ENCODE measurements at places on chromosomes 1 and 21. TPM values are rescaled to one million over a fixed set of nuclear protein-coding genes. Genes with fewer than 3 reads are reported as not detected.

GRCh38 chr1:9238550-9238949, 4.0 kb downstream of the H6PD start:
- DNase-seq, result peak; percentile 61

DNA sequence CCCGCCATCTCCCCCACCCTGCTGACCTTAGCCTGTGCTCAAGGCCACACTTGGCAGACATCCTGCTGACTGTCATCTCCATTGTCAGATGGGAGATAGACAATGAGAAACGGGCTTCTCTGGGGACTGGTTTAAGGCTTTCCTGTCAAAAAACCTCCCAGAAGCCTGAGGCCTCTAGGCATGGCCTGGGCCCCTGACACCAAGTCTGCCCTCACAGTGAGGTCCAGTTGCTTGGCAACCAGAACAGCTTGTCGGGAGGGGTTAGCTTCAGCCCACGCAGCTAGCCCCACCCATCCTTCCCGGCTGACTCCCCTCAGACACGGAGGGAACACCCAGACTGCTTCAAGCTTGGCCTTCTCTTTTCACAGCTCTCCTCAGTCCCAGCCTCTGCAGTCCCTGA, 11.0 kb downstream of the PLEKHA6 start:
- no peak for DNase-seq

- DNase-seq, result no peak
Observed at GRCh38 chr1:243469497-243469896, 213.7 kb downstream of the SDCCAG8 start.

DNA sequence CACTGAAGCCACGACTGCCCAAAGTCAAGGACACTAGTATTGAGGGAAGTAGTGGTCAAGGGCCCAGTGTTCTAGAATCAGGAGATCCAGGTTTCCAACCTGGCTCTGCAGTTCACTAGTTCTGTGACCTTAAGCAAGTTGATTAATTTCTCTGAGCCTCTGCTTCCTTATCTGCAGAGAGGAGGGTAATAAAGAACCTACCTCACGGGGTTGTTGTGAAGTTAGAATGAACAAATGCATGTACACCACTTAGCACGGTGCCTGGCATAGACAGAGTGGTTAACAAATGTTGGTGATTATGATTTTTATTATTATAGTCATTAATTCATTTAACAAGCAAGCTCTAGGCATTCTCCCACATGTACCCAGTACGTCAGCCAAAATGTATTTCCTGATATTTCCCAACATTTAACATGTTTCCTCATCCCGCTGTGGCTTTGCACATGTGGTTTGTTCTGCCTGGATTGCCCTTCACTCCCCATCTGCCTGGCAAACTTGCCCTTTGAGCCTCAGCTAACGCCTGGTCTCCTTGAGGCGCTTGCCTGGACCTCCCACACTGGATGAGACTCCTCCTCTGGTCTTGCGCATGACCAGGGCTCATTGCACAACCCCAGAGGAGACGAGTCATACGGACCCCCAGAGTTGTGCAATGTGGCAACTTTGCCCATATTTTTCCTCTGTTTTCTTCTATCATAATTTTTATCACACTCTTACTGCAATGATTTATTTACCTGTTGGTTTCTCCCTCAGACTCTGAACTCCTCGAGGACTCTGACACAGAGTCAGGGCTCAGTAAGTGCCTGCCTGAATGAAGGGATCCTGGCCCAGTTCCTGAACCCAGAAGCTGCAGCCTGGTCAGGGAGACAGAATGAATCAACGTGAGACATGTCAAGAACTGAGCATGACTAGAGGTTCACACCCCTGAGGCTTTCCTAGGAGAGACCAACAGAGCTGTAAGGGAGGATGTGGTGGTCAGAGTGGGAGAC, 20.7 kb upstream of the MFSD2A start:
- peak; percentile 77 for DNase-seq

DNA sequence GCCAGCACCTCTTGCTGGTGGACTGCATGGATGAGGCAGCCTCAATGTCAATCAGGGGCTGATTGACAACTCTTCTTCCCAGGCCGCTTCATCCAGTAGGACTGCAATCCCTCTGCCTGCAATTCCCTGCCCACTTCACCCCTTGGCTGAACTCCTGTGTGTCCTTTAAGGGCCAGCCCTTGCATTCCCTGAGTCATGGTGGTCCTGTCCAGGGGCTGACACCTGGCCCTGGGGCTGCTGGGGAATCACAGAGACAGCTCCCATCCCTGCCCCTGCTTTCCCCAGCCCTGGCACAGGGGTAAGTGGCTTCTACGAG, 4.6 kb upstream of the EPS8L3 start:
- peak; percentile 3 for DNase-seq

DNA sequence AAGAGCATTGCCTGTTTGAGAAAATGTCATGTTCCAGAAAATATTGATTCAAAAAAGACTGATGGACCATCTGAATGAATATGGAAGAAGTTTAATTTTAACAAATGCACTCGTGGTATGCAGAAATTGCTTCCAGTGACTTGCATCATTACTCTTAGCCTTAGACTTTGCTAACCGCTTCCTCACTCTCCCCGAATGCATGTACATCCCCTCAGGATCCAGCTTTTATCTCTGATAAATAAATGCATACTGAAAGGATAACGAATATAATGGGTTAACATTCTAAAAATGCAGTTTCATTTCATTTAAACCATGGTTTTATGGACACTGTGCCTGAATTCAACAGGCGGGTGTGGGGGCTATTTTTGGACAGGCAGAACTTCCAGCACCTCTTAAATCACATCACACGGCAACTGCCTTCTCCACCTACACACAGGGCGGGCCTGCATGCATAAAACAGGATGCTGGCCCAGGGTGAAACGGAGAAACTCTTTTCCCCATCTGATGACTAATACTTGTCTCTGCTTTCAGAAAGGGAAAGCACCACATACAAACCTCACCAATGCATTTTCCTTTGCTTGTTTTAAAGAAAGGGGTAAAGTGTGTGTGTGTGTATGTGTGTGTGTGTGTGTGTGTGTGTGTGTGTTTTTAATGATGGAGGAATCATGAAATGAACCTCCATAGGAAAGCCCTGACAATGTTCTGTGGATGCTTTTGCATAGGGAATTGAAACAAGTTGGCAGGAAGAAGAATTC, 48.7 kb downstream of the SPAG17 start:
- no peak for DNase-seq

DNA sequence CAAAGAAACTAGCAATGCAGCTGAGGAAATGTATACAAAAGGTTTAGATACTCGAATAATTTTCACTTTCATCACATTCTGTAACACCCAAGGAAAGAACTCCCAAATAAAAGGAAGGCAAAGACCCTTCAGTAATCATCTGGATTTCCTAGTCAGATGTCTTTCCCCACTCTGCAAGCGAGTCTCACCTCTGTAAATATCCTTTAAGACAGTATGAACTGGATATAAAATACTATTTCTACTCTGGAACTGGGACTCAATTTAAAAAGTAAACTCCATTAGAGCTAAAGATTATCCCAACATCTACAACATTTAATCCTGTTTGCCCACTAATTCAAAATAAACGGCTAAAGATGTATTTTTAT, 27.0 kb downstream of the C2CD2 start:
- no peak for DNase-seq

- DNase-seq, result no peak
Observed at GRCh38 chr1:81587426-81587825, 213.3 kb upstream of the ADGRL2 start.

The NR5A2 gene
- 1.2 TPM for total RNA-seq

The GABRD gene
- total RNA-seq, result 1.9 TPM

The PTCH2 gene
- 0.22 TPM for total RNA-seq

The CFHR5 gene
- total RNA-seq, result not detected

The VASH2 gene
- total RNA-seq, result not detected

The TMEM269 gene
- not detected for total RNA-seq

The PGM1 gene
- total RNA-seq, result 634 TPM

The SLC27A3 gene
- total RNA-seq, result 7.9 TPM

The ALX3 gene
- not detected for total RNA-seq

The PM20D1 gene
- total RNA-seq, result not detected

The SAMD13 gene
- 7.7 TPM for total RNA-seq

Data from gastrocnemius medialis (tissue), 4 donors.